ENCODE measurements at places on chromosomes 7 and 10.

DNA sequence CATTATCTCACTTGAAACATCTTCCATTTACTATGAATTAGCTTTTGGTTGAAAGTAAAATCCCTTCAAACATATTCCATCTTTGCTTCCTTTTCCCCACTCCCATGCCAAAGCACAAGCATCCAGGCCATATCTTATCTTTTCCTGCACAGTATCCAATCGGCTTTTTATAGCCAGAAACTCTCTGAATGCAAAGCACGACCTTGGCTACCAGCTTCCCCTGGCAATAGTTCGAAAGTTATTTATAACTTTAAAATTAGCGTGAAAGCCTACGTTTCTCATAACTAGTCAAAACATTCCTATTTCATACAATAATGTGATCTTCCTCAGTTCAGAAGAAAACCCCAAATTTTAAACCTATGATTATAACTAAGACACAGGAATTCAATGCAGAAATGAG, 440 bp downstream of the CTNNA3 start:
- DNase-seq, result no peak

- DNase-seq, result peak; percentile 94
Observed at GRCh38 chr7:112421666-112422486, 28.4 kb upstream of the IFRD1 start.

DNA sequence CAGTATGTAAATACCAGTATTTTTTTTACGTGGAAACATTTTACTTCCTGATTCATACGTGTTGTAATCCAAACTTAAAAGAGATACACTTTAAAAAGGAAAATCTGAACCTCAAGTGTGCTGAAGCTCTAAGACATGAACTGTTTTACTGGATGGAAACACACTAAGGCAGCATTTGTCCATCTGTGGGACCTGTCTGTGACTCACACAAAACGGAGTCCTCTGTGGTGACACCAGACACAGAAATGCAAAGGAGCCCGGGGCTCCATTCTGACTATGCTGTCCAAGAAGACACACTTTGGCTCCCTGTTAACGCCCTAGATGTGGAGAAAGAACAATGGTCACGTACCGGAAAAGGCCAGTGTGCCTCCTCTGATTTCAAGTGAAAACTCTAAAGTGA, 23.9 kb downstream of the RNF133 start:
- DNase-seq, result no peak

- DNase-seq, result peak; percentile 54
Observed at GRCh38 chr7:143416565-143417149, 8.0 kb upstream of the EPHA1 start.

DNA sequence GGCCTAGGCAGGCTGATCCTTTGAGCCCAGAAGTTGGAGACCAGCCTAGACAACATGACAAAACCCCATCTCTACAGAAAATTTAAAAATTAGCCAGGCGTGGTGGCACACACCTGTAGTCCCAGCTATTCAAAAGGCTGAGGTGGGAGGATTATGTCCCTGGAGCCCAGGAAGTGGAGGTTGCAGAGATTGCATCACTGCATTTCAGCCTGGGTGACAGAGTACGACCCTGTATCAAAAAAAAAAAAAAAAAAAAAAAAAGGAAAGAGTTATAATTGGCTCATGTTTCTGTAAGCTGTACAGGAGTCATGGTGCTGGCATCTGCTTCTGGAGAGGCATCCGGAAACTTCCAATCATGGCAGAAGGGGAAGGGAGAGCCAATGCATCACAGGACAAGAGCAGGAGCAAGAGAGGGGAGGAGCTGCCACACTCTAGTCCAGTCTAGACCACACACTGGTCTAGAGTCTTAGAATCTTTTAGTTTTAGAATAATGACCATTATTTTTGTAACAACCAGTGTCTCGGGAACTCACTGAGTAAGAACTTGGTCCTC, 16.8 kb downstream of the DOCK1 start:
- no peak for DNase-seq

- DNase-seq, result no peak
Observed at GRCh38 chr7:139949629-139950028, 113.1 kb downstream of the PARP12 start.

All from OCI-LY7 (cell line).